HFFc6 (cell line): ENCODE measurements at places on chromosomes 1 and 21.
A peak's percentile ranks its signal among the peaks of the same experiment; 100 is the strongest.

- no peak overlapping the region for H3K4me3 ChIP-seq
- peaks cover 15% of the 10 kb centered on the region for H3K4me1 ChIP-seq
- H3K27me3 ChIP-seq, result peaks cover 12% of the 10 kb centered on the region
- peak; percentile 11 for DNase-seq
- H3K27ac ChIP-seq, result no peak overlapping the region
Measured at GRCh38 chr1:244012202-244012601, 38.9 kb upstream of the ZBTB18 start.

- no peak overlapping the region for H3K27ac ChIP-seq
- no peak overlapping the region for H3K4me3 ChIP-seq
- peaks cover 11% of the 10 kb centered on the region; the same call in 1 of the 2 replicates for H3K27me3 ChIP-seq
- no peaks in the 10 kb centered on the region for H3K4me1 ChIP-seq
- H3K36me3 ChIP-seq, result no peaks in the 10 kb centered on the region
Measured at GRCh38 chr1:38775175-38775845, 84.3 kb downstream of the RRAGC start.

DNA sequence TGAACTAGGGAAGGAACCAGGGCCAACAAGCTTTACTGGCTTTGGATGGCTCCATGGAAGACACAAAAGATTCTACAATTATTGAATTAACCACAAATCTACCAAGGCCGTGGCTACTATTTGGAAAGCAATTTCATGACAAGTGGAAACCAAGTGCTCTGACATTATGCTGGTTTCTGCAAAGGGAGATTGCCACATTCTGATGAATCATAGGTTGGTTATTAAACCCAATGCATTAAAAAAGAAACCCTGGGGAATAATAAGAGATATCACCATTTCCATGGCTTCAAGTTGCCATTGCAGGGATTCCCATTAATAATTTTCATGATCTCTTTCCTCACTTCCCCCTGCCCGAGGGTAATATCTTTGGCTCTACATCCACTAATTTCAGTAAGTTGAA is 359.2 kb upstream of the NCAM2 start:
- H3K27ac ChIP-seq, result no peak overlapping the region
- no peak for DNase-seq
- H3K4me1 ChIP-seq, result no peaks in the 10 kb centered on the region
- H3K36me3 ChIP-seq, result no peaks in the 10 kb centered on the region
- H3K4me3 ChIP-seq, result no peak overlapping the region

GRCh38 chr1:11483581-11484320 is 4.8 kb downstream of the DISP3 start:
- no peaks in the 10 kb centered on the region for H3K4me1 ChIP-seq
- peaks cover 47% of the 10 kb centered on the region for H3K27me3 ChIP-seq
- H3K27ac ChIP-seq, result no peak overlapping the region

- H3K4me1 ChIP-seq, result no peaks in the 10 kb centered on the region
- H3K36me3 ChIP-seq, result peaks cover 28% of the 10 kb centered on the region
- H3K27ac ChIP-seq, result no peak overlapping the region
- DNase-seq, result no peak
Measured at GRCh38 chr1:233224311-233224710, 71.2 kb downstream of the PCNX2 start.

DNA sequence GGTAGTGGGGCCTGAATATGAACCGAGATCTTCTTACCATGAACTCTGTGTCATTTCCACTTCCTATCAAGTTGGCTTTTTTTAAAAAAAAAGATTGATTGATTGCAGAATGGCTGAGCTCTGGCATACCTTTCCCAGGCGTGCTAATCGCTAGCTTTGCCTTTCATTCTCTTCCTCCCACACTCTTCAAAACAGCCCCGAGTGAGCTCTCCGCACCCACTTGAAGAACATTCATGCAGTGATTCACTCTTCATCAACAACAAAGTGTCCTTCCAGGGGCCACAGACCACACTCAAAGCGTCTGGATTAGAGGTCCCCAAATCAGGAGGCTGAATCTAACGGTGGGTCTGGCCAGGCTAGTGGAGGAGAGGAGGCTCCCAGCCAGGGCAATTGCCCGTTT is 96.3 kb upstream of the GALNT2 start:
- DNase-seq, result no peak
- H3K27me3 ChIP-seq, result no peaks in the 10 kb centered on the region; the same call in none of the 2 replicates
- no peak overlapping the region for H3K27ac ChIP-seq
- no peaks in the 10 kb centered on the region for H3K36me3 ChIP-seq
- no peaks in the 10 kb centered on the region for H3K4me1 ChIP-seq

DNA sequence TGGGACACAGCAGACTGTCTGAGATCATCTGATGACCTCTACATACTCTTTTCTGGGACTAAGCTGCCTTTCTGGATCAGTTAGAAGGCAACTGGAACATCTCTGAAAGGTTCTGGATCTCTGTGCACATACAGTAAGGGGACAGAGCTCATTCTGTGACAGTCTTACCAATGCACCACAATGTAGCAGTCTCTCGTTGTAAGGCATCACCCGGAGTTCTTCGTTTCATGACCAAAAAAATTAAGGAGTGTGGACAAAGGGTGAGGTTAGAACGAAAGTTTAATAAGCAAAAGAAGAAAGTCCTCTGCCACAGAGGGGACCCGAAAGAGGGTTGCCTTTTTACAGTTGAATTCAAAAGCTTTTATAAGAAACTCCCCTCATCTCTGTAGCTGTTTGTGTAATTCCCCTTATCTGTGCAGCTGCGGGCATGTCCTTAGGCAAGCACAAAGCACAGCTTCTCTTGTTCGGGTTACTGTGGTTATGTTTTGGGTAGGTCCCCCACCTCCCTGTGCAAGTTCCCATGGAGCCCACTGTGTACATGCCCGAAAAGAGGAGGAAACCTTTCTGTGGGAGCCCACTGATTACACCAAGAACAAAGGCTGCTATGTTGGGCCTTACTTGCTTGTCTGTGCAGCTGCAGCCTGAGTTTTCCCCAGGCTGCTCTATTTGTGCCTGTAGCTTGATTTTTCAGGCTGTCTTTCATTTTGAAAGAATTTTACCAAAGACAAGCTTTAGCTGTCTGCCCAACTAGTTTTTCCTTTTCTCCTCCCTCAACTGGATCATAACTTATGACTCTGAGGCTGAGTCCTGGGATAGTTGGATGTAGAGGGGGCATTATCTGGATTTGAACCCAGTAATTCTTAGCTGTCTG is 53.1 kb upstream of the CACNA1E start:
- no peak for DNase-seq
- H3K36me3 ChIP-seq, result no peaks in the 10 kb centered on the region
- peaks cover 15% of the 10 kb centered on the region for H3K27me3 ChIP-seq
- no peak overlapping the region for H3K27ac ChIP-seq
- H3K4me1 ChIP-seq, result no peaks in the 10 kb centered on the region

- H3K4me3 ChIP-seq, result no peak overlapping the region
- DNase-seq, result no peak
- H3K27ac ChIP-seq, result no peak overlapping the region
- H3K4me1 ChIP-seq, result no peaks in the 10 kb centered on the region
- no peaks in the 10 kb centered on the region; the same call in 1 of the 2 replicates for H3K27me3 ChIP-seq
Measured at GRCh38 chr21:46442938-46443337, 15.8 kb upstream of the DIP2A start.

DNA sequence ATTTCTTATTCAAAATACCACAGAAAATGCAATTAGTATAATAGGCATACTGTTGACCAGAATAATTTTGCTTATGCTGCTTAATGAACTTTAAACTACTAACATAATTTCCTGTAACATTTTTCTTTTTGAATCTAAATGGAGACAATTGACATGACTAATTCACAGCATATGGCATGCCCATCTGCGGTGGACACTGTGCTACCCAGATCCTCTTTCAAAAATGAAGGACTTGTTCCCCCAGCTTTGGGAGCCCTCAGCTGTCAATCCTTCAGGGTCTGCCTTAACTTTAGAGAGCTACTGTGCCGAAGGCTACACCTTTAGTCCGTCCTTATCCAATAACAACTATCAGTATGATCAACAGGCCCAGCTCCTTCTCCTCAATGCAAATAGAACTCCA is 789.0 kb downstream of the PLA2G4A start:
- H3K36me3 ChIP-seq, result no peaks in the 10 kb centered on the region; the same call in 1 of the 2 replicates
- H3K27me3 ChIP-seq, result no peaks in the 10 kb centered on the region
- no peak overlapping the region for H3K4me3 ChIP-seq
- no peak overlapping the region for H3K27ac ChIP-seq
- DNase-seq, result no peak

DNA sequence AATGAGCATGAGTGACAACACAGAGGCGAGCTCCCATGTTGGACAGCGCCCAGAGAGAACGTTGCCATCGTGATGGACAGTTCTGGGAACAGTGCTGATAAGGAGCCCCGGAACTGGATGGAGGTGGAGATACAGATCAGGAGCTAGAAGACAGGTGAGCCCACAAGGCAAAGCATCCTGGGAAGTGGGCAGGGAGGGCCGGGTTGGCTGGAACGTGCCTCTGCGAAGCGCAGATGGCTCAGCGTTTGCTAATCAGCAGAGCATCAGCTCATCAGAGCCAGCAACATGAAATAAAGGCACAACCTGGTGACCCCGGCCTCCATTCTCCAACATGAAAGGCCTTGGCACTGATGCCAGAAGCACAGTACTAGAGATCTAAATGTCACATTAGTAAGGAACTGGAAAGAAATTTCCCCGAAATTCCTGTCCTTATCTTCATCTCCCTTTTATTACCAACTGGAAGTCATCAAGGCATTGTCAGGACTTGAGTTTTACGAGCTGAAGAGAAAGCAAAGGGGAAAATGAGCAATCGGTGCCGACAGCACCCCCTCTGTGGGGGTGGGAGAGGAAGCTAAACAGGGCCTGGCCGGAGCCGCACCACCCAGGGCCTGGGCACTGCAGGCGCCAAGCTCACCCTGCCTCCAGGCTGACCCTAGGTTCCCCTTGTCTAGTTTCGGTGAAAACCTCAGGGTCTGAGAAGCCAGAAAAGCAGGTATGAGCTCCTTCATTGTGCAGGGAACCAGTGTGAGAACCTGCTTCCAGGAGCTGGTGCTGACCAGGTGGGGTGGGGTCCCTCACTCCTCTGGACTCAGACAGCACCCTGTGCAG is 19.9 kb downstream of the ABCA4 start:
- H3K4me1 ChIP-seq, result peaks cover 20% of the 10 kb centered on the region
- peak; percentile 49 for DNase-seq
- peaks cover 13% of the 10 kb centered on the region for H3K27me3 ChIP-seq
- no peak overlapping the region for H3K27ac ChIP-seq

DNA sequence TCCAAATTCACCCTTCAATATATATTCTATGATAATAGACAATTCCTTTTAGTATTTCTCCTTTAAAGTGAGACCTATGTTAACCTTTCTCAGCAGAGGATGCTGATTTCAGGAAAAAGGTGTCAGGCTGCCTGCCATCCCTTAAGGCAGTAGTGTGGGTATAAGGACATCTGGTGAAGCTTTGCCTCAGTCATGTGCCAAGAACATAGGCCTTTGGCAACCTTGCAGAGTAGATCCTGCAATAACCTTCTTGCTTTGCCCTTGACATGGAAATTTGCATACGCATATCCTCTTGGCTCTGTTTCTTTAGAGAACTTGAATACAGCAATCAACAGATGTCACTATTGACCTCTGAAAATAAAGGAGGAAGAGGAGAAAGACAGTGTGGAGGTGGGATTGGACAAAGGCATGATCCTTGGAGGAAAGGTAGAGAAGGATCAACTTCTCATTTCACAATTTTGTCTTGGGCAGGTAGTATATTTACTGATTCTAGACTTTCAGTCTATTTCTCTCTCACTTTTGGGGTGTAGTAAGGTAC is 21.1 kb upstream of the ZRANB2 start:
- peaks cover 3% of the 10 kb centered on the region for H3K27me3 ChIP-seq
- no peak overlapping the region for H3K27ac ChIP-seq
- H3K4me1 ChIP-seq, result peaks cover 4% of the 10 kb centered on the region
- no peak for DNase-seq

- DNase-seq, result no peak
- H3K27ac ChIP-seq, result peak overlapping the region; percentile 97
- peaks cover 3% of the 10 kb centered on the region; the same call in 1 of the 2 replicates for H3K27me3 ChIP-seq
- no peak overlapping the region; the same call in 1 of the 2 replicates for H3K4me3 ChIP-seq
Measured at GRCh38 chr21:34988139-34988538, 61.0 kb downstream of the RUNX1 start.

GRCh38 chr1:113388017-113388620 is 2.2 kb upstream of the MAGI3 start:
- peaks cover 4% of the 10 kb centered on the region for H3K36me3 ChIP-seq
- peaks cover 3% of the 10 kb centered on the region for H3K27me3 ChIP-seq
- peaks cover 38% of the 10 kb centered on the region for H3K4me1 ChIP-seq

DNA sequence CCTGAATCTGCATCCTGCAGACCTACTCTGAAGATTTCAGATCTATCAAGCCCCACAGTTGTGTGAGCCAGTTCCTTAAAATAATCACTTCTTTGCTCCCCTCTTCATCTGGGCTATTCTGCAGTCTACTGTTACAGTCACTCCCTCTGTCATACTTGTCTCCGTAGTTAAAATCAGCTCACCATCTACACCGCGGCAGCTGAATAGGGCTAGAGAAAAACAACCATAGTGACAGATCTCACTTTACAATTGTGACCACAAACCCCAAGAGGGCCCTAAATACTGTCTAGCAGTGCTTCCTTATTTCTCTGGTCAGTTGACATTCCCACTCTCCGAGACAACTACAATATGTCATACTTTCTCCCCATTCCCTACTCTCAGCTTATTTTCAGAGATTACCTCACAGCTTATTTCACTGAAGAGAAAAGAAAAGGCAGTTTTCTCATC is 12.9 kb downstream of the DESI2 start:
- H3K4me3 ChIP-seq, result no peak overlapping the region
- peaks cover 6% of the 10 kb centered on the region for H3K36me3 ChIP-seq

- no peak overlapping the region for H3K4me3 ChIP-seq
- DNase-seq, result no peak
- no peak overlapping the region for H3K27ac ChIP-seq
Measured at GRCh38 chr21:45078371-45078770, 4.0 kb downstream of the ADARB1 start.

GRCh38 chr1:9459816-9460407 is 79.4 kb upstream of the SLC25A33 start:
- no peaks in the 10 kb centered on the region for H3K4me1 ChIP-seq
- no peak overlapping the region for H3K27ac ChIP-seq
- no peak overlapping the region for H3K4me3 ChIP-seq
- DNase-seq, result no peak

DNA sequence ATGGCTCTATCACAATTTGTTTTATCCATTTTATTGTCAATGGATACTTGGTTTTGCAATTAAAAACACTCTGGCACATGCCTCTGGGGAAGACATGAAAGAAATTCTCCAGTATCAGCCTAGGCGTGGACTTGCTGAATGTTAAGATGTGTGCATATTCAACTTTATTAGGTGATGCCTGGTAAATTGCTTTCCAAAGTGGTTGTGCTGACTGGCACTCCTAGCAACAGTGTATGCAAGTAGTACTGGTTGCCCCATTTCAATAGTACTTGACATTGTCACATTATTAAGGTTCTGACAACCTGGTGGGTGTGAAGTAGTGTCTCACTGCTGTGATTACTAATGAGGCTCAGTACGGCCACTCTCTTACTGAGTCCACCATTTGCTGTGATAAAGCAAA is 48.1 kb downstream of the BEND5 start:
- H3K27me3 ChIP-seq, result no peaks in the 10 kb centered on the region
- no peak for DNase-seq
- H3K4me3 ChIP-seq, result no peak overlapping the region
- no peaks in the 10 kb centered on the region for H3K4me1 ChIP-seq
- H3K36me3 ChIP-seq, result peaks cover 3% of the 10 kb centered on the region; the same call in 1 of the 2 replicates

- no peak for DNase-seq
- H3K27ac ChIP-seq, result no peak overlapping the region
- H3K4me1 ChIP-seq, result no peaks in the 10 kb centered on the region
- H3K4me3 ChIP-seq, result no peak overlapping the region
Measured at GRCh38 chr1:233135833-233136232, 159.7 kb downstream of the PCNX2 start.
